ENCODE measurements at places on chromosomes 11 and 22. TPM values are rescaled to one million over a fixed set of nuclear protein-coding genes. Genes with fewer than 3 reads are reported as not detected.

DNA sequence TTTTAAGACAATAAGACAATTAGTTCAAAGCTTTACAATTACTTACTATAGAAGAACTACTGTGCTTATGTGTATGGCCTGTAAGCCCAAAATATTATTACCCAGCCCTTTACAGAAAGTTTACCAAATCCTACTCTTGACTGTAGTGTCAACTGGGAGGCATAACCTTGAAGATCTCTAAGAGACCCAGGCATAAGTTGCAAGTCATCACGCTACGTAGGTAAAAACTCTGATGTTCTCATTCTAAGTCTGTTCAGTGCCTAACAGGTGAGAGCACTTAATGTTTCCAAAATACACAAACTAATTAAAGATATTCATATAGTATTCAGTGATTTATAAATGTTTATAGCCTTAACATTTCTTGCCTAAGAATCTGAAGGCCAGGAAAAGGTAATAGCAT is 12.9 kb downstream of the SESN3 start:
- no peak for DNase-seq

The TTC28 gene
- 13.9 TPM for total RNA-seq

- DNase-seq, result peak; percentile 34
Observed at GRCh38 chr22:34972191-34972897, 93.6 kb upstream of the ISX start.

DNA sequence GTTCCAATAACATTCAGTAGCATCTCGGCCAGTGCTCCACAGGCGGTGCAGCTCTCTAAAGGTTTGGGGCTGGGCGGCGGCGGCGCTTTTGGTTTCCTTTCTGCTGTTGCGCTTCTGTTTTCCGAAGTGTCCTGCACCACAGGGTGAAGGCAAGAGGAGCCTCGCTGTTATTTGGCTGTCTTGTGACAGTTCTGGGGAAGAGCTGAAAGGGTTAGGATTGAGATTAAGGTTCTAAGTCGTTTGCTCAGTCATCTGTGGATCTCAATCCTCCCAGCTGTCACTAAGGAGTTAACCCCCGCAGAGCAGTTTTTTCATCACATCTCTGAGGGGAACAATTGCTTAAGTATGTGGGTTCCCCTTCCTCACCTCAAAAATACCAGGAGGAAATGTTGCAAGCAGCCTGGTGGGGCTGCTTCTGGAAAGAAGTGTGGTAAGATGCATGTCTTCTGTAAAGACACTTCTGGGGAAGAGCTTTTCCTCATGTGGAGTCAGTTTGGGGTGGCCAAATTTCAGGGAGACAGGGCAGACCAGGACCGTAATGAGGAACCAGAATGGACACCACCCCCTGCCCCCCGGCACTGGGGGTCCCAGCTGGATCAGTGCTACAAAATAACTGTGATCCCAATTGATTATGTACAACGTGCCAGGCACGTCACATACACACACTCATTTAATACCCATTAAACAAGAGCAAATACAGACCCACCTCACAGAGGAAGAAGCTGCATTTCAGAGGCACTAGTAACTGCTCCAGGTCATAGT is 14.2 kb downstream of the TMEM121B start:
- DNase-seq, result no peak

The RELT gene
- total RNA-seq, result 10.8 TPM

DNA sequence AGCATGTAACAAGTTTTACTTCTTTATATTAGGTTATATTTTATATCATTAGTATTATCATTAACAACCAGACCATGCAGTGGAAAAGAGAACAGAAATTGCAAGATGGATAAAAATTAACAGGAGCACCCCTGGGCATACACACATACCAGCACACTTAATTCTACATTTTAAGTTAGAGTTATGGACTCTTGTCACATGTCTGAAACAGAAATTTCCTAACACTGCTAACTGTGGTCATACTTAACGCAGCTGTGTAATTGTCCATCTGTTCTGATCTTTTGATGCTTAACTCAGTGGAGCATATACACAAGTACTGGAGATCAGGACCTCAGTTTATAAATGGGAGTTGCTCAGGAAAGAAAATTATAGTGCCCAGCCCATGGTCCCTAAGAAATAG is 358 bp downstream of the OR52H1 start:
- DNase-seq, result no peak

- DNase-seq, result no peak
Observed at GRCh38 chr22:37983860-37984791, at the start of gene SOX10. Gene SOX10, minus strand, starts transcription at chr22:37984555. Its CDS starts 771 bp downstream, at chr22:37983784.

DNA sequence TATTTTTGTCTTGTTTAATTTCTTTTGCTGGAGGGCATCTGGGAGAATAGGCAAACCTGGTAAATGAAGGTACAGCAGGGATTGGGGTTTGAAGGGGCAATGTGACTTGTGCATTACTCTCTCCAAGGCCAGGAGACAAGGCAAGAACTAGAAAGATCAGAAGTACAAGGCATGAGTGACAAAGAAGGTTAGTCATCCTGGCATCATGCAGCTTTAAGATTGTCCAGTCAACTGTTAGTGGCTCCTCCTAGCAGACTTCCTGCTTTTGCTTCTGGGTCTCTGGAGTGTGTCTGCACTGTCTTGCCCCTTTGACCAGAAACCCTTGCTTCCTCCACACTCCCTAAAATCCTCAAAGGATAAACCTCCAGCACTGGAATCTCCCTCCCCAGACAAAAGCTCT is 27.2 kb upstream of the GLYATL1 start:
- DNase-seq, result peak; percentile 75

DNA sequence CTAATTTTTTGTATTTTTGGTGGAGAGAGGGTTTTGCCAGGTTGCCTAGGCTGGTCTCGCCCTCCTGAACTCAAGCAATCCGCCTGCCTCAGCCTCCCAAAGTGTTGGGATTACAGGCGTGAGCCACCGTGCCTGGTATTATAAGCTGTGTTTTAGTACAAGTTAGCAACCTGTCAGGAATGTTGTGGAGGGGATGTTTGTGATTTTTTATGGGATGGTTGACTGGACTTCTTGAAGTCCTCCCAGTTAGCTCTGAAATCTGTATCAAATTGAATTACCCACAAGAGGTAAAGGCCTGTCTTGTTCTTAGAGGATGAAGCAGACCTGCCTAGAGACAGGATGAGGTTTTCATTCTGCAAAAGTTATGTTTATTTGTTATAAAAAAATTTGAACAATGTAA is 34.1 kb upstream of the IL18BP start:
- DNase-seq, result peak; percentile 41

The CHRM4 gene
- total RNA-seq, result not detected

DNA sequence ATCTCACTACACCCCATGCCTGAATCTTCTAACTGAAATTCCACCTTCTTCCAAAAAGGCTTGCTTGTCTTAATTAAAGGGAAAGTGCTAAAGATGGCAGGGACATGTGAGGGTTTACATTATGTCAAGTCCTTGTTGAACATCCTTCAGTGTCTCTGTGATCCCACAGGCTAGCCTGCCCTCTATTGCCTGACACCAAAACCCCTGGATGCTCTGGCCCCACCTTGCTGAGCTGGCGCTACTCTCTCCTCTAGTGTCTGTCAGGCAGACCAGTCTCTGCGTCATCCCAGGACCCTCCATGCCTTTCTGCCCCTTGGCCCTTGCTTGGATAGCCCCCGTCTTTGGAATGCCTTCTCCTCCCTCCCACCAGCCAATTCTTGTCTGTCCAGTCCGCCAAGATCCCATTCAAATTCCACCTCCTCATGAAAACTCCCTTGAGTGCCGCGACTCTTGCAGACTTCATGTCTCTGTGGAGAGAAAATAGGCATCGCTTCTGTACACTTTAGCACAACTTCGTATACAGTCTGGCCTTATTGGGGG is 69.3 kb downstream of the PKNOX2 start:
- DNase-seq, result no peak

- DNase-seq, result peak; percentile 97
Observed at GRCh38 chr11:85827748-85828639, 17.1 kb upstream of the SYTL2 start.

DNA sequence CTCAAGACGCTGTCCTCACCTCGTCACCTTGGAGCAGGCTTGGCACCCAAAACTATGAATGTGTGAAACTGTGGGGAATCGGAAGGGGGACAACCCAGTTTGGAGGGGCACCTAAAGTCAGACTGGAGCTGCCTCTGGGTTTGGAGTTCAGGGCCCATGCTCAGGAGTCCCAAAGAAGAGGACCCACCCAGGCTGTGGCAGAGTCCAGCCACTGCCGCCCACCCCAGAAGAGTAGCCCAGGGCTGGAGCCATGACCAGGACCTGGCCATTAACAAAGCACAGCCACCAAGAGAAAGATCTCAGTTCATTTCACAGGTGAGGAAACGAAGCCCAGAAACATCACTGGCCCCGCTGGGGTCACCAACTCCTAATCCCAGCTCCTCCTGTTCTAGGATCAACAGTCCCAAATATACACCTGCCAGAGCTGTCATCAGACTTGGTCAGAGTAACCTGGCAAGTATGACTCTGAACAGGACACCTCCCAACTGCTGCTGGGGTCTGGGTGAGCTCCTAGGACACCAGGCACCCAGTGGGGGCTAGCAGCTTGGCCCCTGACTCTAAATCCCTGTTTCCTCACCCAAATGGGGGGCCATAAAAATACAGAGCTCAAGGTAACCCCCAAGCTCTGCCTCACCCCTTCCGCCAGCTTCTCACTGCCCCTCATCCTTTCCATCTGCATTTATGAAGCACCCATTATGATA is 2.7 kb downstream of the RAB3IL1 start:
- no peak for DNase-seq

The DUSP18 gene
- total RNA-seq, result 3.8 TPM

DNA sequence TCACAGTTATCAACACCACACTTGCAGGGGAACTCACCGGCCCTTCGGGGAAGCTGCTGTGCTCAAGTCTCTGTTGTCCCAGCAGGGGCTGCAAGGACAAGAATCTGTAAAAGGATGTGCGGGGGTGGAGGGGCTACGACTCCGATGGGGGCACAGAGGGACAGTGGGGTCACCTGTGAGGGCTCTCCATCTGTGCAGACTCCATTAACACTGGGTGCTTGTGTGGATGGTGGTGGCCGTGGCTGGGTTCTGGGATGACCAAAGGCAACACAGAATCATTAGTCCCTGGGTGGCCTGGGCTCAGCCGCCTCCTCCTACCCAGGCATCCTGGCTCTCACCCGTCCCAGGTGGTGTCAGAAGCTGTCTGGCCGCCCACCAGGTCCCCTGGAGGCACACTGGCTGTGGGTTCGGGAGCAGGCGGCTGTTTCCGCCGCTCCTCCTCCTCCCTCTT is 10.2 kb upstream of the RBM4B start:
- no peak for DNase-seq

GRCh38 chr11:95705485-95706124 is 84.0 kb downstream of the FAM76B start:
- DNase-seq, result peak; percentile 61

DNA sequence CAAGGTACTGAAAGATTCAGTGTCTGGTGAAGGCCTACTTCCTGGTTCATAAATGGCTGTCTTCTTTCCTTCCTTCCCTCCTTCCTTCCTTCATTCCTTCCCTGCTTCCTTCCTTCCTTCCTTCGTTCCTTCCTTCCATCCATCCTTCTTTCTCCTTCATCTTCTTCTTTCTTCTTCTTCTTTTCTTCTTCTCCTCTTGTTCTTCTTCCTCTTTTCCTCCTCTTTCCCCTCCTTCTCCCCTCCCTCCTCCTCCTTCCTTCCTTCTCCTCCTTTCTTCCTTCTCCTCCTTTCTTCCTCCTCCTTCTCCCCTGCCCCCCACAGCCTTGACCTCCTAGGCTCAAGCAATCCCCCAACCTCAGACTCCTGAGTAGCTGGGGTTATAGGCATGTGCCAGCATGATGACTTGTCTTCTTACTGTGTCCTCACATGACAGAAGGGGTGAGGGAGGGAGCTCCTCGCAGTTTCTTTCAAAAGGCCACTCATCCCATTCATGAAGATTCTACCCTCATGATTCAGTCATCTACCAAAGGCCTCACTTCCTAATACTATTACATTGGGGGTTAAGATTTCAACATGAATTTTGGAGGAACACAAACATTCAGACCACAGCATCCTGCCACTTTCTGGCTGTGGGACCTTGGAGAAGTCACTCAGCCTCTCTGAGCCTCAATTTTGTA is 22.6 kb upstream of the CCDC134 start:
- no peak for DNase-seq

The JHY gene
- 6.8 TPM for total RNA-seq

GRCh38 chr11:14288189-14288935 is 70.6 kb downstream of the RRAS2 start:
- peak; percentile 54 for DNase-seq

- no peak for DNase-seq
Observed at GRCh38 chr11:60864856-60865513, 2.4 kb upstream of the ZP1 start.

DNA sequence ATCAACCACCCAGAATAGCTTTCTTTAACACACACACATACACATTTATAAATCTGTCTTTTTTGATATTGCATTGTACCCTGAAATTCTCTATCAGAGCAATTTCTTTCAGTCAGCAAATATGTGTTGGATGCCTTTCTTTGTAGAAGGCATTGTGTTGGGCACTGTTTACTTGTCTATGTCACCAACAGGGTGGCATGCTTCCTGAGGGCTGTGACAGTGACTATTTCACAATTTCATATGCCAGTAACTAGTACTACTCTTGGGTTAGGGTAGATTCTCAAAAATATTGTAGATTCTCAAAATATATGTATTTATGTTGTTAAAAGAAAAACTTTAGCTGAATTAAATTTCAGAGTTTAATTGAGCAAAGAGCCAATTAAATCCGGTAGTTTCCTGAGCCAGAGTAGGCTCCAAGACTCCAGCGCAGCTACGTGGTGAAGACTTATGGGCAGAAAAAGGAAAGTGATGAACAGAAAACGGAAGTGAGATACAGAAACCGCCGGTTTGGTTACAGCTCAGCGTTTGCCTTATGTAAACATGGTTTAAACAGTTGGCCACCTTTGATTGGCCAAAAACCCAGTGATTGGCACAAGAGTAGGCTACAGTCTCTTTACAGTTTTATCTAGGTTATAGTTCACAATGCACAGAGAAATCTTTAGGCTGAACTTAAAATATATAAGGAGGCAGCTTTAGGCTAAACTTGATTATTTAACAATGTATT is 723.3 kb downstream of the NTM start:
- no peak for DNase-seq

The MUC5AC gene
- not detected for total RNA-seq

- peak; percentile 46 for DNase-seq
Observed at GRCh38 chr11:84558085-84558905, 1068.8 kb downstream of the DLG2 start.
